ENCODE measurements at places on chromosomes 12 and 14.

GRCh38 chr12:101863981-101864380, 13.4 kb upstream of the DRAM1 start:
- DNase-seq = no peak

DNA sequence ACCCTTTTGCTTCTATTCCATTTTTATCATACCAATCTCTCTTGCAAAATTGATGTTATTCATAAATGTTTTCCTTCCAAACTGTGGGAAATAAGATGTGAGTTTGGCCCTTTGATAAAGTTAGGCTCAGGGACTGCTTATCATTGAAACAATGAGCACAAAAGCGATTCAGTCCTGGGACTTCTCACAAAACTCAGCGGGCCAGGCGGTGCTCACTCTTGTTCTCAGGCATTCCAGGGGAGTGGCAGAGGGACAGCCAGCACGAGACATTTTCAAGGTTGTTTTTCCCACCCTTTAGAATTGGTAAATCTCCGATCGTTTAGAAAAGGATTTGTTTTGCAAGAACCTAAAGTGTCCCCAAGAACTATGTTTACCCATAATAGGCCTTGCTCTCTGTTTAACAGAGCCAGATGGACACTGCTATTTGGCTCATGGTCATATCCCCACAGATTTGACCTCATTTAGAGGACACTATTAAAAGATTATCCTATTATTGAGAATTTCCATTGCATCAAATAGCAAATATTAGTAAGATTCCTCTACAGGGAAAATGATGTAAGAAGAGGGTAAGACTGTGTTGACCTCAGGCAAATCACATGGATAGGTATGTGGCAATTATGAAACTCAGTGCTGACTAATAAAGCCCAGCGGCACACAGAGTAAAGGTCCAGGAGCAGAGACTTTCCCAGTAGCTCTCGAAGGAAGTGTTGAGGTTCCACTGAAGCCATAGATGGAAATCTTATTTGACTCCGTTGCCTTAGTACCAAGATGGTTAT, 102.7 kb upstream of the USP44 start:
- no peak for DNase-seq

DNA sequence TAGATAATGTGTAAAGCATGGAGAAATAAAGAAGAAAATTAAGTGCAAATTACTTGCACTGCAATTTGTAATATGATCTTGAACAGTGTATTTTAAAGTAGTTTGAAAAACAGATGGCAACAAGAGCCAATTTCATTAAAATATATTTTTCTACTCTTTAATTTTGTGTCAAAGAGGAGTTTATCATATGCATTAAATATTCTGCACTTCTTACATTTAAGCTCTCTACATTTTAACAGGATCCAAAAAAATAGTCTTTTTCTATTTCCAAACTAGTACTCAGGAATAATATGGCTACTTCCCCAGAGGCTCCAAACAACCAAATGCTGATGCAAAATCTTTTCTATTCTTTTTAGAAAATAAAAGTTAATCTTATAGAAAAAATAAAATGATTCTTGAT, 1221.5 kb downstream of the FSCB start:
- no peak for DNase-seq

DNA sequence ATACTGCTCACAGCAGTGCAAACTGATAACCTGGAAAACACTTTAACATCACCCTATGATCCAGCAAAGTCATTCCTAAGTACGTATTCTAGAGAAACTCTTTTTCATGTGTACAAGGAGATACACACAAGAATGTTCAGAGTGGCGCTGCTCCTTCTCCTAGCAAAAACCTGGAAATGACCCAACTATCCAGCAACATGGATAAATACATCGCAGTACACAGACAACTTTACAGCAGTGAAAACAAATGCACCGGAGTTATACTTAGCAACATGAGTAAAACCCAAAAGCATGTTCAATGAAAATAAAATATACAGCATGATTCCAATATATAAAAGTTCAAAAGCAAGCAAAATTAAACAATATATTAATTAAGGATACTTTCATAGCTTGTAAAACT, 18.7 kb downstream of the SART3 start:
- DNase-seq = no peak

GRCh38 chr12:19003141-19003540, 126.4 kb upstream of the PLEKHA5 start:
- DNase-seq = no peak

- no peak for DNase-seq
Measured at GRCh38 chr12:67634303-67634761, 14.2 kb upstream of the DYRK2 start.

- DNase-seq = peak; percentile 11
Measured at GRCh38 chr12:2691006-2691344, 103.8 kb upstream of the FKBP4 start.

- DNase-seq = no peak
Measured at GRCh38 chr12:13028825-13029570, 15.2 kb upstream of the FAM234B start.

DNA sequence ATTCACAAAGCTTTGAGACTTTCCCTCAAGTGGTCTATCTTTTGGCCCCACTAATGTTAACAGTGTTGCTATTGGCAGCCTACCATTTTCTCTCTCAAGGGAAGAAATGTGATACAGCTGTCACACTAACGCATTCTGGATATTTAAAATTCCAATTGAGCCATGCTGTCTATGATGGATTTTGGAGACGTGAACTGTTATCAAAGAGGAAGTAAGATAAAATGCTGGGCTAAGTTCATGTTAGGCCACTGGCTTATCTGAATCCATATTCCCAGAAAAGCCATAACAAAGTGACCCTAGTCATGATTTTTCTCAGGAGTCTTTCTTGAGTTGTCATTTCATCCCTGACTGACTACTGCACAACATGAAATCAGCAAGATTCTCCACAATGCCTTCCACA, 200.2 kb downstream of the PHLDA1 start:
- no peak for DNase-seq

GRCh38 chr14:81301371-81301770, 80.6 kb upstream of the GTF2A1 start:
- DNase-seq = no peak

GRCh38 chr12:112172556-112173324, 47.4 kb downstream of the TRAFD1 start:
- DNase-seq = no peak

DNA sequence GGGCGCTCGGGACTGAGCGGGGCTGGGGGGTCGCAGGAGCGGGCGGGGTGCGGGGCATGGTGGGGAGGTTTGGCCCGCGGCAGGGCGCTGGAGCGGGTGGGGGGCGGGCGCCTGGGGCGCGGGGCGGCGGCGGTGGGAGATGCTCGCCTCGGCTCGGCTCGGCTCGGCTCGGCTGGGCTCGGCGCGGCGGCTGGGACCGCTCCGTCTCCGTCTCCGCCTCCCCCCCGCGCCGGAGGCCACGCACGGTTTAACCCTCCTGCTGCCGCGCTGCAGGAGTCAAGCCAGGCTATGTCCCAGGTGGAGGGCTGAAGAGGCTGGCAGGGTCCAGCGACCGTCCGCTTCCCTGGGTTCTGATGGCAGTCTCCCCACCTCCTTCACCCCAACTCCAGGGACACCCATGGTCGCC, at the start of gene PIANP:
PIANP (minus strand) TSS at position 170 of the 406 bp plus-strand sequence. CDS start 2,754 bp downstream, outside the sequence.
- DNase-seq = no peak

- DNase-seq = no peak
Measured at GRCh38 chr14:70116278-70116677, 72.5 kb downstream of the SLC8A3 start.

DNA sequence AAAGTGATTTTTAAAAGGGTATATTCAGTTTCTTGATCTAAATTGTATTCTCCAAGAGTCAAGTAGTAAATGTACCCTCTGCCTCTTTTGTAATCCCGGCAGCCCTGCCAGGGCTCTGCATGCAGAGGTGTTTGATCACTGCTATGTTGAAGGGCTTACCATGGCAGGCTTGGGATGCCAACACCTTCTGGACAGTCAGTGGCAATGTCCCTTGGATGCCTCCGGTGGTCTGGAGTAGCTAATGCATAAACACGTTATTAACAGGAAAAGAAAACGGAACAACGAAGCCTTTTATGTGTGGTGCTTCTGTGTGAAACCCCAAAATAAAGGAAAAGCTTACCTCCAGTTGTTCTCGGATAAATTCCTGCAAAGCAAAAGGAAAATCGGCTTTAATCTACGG, 19.9 kb downstream of the EIF2B2 start:
- DNase-seq = no peak

GRCh38 chr12:90473831-90474230, 481.1 kb downstream of the CCER1 start:
- DNase-seq = no peak

- no peak for DNase-seq
Measured at GRCh38 chr14:102551995-102552705, 40.3 kb upstream of the RCOR1 start.

- DNase-seq = no peak
Measured at GRCh38 chr14:32419429-32419828, 90.3 kb downstream of the AKAP6 start.

DNA sequence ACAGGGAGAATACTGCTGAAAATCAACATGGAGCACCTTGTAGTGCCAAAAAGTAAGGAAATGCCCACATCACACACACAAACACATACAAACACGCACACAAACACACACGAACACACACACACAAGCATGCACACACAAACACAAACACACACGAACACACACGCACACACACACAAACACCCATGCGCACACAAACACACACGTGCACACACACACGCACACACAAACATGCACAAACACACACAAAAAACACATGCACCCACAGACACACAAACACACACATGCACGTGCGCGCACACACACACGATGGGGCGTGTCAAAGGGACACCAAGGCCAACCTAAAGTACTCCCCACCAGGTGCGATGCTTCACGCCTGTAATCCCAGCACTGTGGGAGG, 61.7 kb upstream of the C14orf180 start:
- DNase-seq = no peak

- DNase-seq = no peak
Measured at GRCh38 chr14:64788706-64789105, 84.5 kb downstream of the PLEKHG3 start.

DNA sequence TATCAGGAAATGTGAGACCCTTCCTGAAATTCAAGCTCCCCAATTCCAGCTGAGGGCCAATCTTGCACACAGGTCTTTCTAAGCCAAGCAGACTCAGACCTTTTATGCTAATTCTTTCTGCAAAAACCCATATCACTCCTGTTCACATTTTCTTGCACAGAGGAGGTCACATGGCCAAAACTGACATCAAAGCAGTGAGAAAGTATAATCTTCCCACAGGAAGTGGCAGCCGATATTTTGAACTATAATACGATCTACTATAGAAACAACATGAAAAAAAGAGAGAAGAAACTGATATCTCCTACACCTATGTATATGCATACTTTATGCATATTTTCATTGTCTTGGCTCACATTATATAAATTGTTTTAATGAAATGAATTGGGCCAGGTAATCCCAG, 132.9 kb upstream of the SSTR1 start:
- no peak for DNase-seq

DNA sequence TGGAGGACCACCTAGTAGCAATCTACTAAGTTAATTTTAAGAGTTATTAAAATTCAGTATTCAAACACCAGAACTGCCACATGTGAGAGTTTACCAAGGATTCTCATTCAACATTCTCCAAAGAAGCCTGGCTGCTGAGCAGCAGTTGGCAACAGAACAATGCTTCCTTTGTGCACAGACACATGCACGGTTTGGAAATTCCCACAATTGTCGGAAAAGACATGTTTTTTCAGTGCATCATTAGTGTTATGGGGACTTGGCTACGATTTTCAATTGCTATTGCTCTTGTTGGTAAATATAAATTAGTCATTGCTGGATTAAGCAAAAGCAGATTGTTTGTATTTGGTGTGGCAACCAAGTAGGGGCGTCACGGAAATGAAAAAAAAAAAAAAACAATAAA, 22.2 kb downstream of the ST8SIA1 start:
- DNase-seq = no peak

DNA sequence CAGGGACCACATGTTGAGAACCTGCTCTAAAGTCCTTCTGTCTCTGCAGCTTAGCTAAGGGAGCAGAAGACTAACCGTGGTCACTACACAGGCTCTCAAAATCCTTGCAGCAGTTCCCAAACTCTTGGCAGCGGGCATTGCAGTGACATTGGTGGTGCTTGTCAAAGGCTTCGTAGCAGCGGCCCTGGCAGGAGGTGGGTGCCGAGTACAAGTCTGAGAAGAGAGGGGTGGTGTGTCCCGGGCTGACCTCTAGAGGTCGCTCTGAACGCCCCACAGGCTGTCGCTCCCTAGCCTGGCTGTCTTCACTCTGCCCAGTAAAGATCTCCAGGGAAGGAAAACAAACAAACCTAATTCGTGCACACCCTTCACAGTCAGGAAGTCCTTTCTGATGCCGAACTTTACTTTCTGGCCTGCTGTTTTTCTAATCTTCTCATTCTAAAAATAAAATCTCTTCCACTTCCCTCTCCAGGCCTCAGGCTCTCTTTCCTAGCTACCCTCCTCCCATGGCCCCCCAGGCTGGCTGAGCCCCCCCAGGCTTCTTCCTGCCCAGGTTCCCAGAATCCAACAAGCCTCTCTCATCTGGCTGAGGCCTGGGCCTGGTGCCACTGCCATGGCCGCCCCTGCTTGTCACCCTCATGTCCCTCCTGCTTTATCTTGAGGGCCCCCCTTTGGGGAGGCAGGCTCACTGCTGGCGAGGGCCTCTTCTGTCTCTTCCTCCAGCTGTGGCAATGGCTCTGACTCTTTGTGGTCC, 7.7 kb downstream of the ENDOU start:
- DNase-seq = peak; percentile 12

DNA sequence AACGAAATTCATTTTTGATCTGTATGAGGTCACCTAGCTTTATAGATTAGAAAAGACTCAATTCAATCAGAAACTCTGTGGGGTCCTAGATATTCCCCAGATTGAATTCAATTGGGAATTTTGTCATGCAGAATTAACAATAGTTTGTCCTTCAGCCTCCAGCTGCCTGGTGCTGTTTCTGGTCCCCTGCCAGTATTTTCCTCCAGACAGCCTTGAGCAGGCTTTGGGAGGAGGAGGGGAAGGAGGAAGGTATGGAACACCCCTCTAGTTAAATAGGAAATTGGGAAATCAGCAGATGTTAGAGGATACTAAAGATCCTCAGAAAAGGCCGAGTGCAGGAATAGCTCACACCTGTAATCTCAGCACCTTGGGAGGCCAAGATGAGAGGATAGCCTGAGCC, 10.6 kb downstream of the GRIP1 start:
- DNase-seq = no peak

DNA sequence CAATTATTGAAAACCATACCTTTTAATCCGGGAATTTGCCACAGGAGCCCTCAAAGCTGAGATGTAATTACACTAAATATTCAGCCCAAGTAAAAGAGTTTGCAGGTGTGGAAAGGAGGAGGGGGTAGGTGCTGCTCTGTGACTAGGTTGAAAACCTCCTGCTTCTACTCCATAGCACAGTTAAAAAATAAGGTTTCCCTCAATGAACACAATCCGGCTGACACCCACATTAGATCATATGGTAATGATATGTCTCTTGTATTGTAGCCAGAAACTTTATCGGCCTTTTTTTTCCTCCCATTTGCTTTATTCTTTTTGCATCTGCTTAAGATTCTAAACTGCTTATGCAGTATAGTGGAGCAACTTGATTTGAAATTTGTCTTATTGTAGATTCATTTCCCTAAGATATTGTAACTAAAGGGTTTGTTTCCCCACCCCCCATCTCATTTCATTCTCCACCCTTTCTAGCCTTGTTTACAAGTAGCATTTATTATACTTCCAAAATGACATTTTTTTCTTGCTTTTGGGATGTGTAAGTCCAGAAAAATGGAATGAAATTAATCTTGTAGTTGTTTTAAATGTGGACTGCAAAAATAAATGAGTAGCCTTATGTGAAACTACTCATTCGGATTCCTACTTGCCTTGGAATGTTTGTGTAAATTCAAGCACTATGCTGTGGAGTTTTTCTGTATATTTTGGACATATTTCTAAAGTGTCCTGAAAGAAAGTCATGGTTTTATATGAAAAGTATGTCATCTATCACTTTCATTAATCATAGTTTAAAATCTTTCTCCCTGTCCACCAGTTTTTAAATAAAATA, at the start of gene DCN:
DCN (minus strand) TSS at position 182 of the 820 bp plus-strand sequence. CDS start 4,265 bp downstream, outside the sequence.
- no peak for DNase-seq
